ENCODE measurements at places on chromosomes 11 and 22.

GRCh38 chr11:68221406-68221805 lies 8.3 kb upstream of the KMT5B start:
- DNase-seq, result no peak

- no peak for DNase-seq
Measured at GRCh38 chr22:38716826-38717225, 11.1 kb downstream of the GTPBP1 start.

DNA sequence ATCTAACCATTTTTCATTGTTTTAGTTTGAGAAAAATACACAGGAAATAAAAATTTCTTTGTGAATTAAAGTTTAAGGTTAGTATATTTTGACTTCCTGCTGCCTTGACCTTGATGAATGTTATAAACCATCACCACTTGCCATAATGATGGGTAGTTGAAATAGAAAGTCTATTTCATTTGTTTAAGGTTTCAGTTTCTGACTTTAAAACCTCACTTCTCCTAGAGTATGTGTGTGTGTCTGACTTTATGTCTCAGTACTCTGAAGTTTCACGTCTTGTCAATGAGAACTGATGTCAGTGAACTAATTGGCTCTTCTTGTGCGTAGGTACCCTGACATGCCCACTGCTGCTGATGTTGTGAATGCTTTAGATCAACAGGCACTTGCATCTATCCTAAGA lies 188.2 kb downstream of the METTL15 start:
- DNase-seq, result no peak

- DNase-seq, result no peak
Measured at GRCh38 chr11:102582140-102582539, 43.0 kb downstream of the MMP20 start.

GRCh38 chr22:48478529-48479265 lies 1349.0 kb downstream of the BRD1 start:
- DNase-seq, result no peak

DNA sequence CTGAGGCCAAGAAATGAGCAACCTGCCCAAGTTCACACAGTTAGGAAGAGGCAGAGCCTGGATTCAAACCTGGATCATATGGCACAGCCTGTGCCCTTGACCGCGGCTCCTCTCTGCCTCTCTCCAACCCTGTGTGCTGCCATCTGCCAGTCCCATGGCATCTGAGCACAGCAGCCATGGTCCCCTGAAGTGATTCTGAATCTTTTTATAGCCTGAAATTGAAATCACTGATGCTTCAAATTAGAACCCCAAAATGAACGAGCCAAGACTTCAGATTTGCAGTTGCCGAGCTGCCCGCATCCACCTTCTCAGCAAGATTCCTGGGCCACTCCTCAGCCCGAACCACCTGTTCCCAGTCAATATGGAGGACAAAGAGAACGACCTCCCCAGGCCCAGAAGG lies 252.7 kb downstream of the CTTN start:
- DNase-seq, result no peak

GRCh38 chr11:82210011-82210410 lies 523.7 kb downstream of the FAM181B start:
- DNase-seq, result no peak

- no peak for DNase-seq
Measured at GRCh38 chr22:43317239-43317638, 25.9 kb downstream of the SCUBE1 start.

DNA sequence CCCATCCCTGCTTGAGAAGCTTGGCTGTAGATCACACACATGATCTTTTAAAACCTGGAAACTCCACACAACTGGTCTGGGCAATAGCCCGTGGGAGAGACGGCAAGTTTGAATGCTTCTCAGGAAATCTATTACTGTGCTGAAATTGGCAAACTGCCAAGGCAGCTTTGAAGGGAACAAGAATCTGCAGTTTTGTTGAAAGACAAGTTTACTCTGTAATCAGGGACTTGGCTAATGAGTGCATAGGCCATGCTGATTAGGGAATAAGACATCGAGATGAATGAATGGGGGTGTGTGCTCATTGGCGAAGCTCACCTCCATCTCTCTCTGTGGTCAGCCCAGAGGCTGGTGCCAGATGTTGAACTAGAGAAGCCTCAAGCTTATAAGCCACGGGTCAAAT lies 218.8 kb downstream of the HIPK3 start:
- DNase-seq, result no peak

- no peak for DNase-seq
Measured at GRCh38 chr11:58905721-58906547, 33.4 kb upstream of the GLYATL1 start.

DNA sequence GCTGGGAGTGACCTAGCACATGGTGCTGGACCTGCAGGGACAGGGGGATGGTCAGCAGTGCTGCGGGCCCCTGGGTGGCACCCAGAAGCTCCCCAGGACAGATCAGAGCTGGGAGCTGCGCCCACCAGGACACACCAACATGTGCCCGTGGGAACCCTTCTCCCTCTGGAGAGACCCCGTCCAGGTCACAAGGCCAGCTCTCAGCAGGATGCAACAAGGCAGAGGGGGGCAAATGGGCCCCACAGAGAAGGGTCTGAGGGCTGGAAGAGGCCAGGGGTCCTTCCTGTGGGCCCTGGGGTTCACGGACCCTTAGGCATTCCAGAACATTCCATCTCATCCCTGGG lies 6.2 kb downstream of the DUSP8 start:
- DNase-seq, result no peak

Data from stimulated activated CD8-positive, alpha-beta memory T cell treated with anti-CD3 and anti-CD28 coated beads, Interleukin-4, amount 100 ng/mL, for 4 hours (primary cell).